ENCODE measurements at places on chromosomes 12 and 14. TPM values are rescaled to one million over a fixed set of nuclear protein-coding genes. Genes with fewer than 3 reads are reported as not detected.

The BAG5 gene
- 25.6 TPM for total RNA-seq

The GPR68 gene
- total RNA-seq, result 0.21 TPM

The KRT82 gene
- total RNA-seq, result not detected

The TPH2 gene
- total RNA-seq, result not detected

Measured in A549 treated with ZK216348 at 1 μM for 4 hours (cell line).